ENCODE measurements at places on chromosomes 4 and X. TPM values are rescaled to one million over a fixed set of nuclear protein-coding genes. Genes with fewer than 3 reads are reported as not detected.

MSX1 gene
- total RNA-seq: 1.1 TPM

TCEAL6 gene
- total RNA-seq: not detected

CCNB3 gene
- 0.18 TPM for total RNA-seq

RAB33B gene
- 11.4 TPM for total RNA-seq

GYPE gene
- 0.54 TPM for total RNA-seq

MXRA5 gene
- 1.1 TPM for total RNA-seq

AR gene
- 4.7 TPM for total RNA-seq

SPOCK3 gene
- total RNA-seq: not detected

NAP1L3 gene
- 5.3 TPM for total RNA-seq

CSAG2 gene
- total RNA-seq: not detected

CXCR3 gene
- not detected for total RNA-seq

EXOSC9 gene
- total RNA-seq: 47.5 TPM

CXCL13 gene
- total RNA-seq: not detected

ARMCX2 gene
- 98.9 TPM for total RNA-seq

RHOXF2B gene
- total RNA-seq: not detected

PCDH7 gene
- total RNA-seq: 44.1 TPM

LEF1 gene
- 0.56 TPM for total RNA-seq

S100G gene
- not detected for total RNA-seq

SERPINA7 gene
- total RNA-seq: not detected

NPY5R gene
- total RNA-seq: not detected

FGF13 gene
- total RNA-seq: 0.18 TPM

STOX2 gene
- 5.4 TPM for total RNA-seq
